ENCODE measurements at places on chromosomes 6 and 20.

GRCh38 chr20:24908642-24909041 is 40.4 kb upstream of the CST7 start:
- DNase-seq: no peak

DNA sequence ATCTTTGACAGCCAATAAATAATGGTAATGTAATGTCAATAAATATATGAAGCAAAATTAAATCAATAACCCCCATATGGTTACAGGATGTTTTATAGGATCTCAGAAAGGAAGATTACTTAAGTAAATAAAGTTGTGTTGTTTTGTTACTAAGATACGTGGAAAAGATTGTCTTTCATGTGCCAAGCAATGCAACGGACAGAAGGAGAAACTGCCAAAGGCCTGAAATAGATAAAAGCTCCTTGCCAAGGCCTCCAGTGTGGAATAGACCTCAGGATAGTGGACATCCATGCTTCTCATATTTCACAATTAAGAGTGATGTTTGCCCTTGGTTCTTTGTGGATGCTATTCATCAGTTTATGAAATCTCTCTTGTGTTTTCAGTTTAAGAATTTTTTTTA is 16.4 kb upstream of the FNDC1 start:
- DNase-seq: no peak

DNA sequence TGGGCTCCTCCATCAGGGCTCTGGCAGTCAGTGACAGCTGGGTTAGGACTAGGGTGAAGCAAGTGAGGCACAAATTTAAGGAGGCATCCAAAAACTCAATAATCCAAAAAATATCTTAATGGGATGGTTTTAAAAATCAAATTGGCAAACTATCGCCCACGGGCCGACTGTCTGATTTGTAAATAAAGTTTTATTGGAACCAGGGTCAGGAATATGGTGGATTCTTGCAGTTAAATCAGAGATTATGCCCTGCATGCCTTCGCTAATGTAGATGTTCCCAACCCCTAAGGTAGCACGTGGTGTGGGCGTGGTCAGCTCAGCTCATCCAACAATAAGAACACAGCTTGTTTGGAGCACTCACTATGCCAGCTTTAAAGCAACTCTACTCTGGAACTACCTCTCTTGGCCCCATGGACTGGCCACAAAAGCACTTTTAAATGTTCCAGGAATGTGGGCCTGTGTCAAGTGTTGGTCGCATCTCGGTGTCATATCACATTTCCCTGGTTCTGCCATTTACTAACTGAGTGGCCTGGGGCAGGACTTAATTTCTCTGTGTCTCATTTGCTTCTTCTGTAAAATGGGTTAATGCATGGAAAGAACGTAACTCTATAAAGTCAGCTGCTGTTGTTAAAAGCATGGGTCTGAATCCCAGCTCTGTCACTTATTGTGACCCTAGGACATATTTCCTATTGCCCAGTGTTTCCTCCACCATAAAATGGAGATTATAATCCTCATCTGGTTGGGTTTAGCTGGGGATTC is 7.0 kb downstream of the TP53RK start:
- DNase-seq: no peak

- DNase-seq: peak; percentile 27
Observed at GRCh38 chr6:92779746-92780145, 639.6 kb downstream of the EPHA7 start.

- DNase-seq: peak; percentile 7
Observed at GRCh38 chr6:151176911-151177770, 62.6 kb upstream of the AKAP12 start.

- DNase-seq: peak; percentile 20
Observed at GRCh38 chr6:96631248-96631647, 68.3 kb downstream of the FHL5 start.

- no peak for DNase-seq
Observed at GRCh38 chr6:63634630-63635029, 972 bp upstream of the PHF3 start.

DNA sequence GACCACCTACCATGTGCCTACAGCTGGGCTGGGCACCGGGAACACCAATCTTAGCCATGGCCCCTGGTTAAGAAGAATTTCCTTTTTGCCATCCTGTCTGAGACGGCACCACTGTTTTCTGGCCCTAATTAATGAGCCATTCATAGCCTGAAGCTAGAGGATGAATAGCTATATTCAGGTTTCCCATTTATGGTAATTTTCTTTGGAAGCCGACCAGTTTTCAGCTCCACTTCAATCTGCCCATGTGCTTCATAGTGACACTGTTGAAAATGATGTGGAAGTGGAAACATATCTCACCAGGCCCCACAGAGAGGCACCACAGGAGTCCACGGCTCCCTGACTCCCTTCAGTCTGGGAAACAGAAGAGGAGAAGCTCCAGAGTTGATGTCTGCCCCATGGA is 22.6 kb upstream of the ULBP3 start:
- DNase-seq: no peak

- DNase-seq: peak; percentile 87
Observed at GRCh38 chr20:17543531-17544131, 12.5 kb upstream of the BFSP1 start.

DNA sequence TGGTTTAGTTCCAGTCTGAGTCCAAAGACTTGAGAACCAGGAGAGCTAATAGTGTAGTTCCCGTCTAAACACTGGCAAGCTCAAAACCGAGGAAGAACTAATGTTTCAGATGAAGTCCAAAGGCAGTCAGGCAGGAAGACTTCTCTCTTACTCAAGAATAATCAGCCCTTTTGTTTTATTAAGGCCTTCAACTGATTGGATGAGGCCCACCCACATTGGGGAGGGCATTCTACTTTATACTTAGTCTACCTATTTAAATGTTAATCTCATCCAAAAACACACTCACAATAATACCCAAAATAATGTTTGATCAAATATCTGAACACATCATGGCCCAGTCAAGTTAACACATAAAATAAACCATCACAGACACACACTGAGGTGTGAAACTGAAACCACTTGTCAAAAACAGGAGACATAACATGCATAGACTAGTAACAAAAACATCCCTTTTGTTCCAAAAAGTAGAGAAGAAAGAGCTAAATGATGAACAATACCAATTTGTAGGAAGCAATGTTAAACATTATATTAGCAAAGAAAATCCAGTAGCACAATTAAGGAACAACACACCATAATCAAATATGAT is 50.2 kb upstream of the SENP6 start:
- DNase-seq: no peak

Measured in fibroblast of mammary gland (primary cell).